ENCODE measurements at places on chromosomes 7 and 10. TPM values are rescaled to one million over a fixed set of nuclear protein-coding genes. Genes with fewer than 3 reads are reported as not detected.
A peak's percentile ranks its signal among the peaks of the same experiment; 100 is the strongest.

Gene RTKN2
- 10.8 TPM for total RNA-seq

Gene CROT
- total RNA-seq, result 11.9 TPM

DNA sequence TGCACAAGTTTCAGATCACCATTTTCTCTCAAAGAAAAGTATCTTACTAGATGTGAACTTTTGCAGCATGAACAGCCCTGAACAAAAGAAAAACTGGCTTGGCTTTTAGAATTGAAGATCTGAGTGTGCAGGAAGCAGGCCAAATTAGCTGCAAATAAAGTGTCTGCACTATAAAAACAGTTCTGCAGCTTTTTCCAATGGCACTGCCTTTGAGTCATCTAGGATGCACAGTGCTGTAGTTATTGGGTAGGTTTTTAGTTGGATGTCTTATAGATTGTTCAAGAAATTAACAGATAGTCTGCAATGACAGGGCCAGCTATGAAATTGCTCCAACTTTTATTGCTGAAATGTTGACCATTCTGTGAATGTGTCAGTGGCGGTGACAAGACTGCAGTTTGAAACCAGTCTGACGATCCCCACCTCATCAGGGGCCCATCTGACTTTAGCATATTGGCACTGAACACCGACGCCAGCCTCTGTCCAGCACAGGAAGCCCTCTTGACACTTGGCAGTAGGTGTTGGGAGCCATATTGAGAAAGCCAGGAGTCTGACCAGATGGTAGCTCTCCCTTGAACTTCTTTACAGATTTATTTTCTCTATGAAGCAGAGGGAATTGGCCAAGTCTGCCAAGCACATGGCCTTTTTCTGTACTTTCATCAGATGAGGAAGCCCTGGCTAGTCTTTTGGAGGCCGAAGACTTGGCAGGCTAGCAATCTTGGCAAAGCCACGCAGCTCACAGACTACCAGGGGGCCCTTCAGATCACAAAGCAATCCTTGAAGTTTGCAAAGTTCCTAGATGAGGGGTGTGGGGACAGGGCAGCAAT lies 490.6 kb downstream of the NEBL start:
- H3K4me1 ChIP-seq, result no peaks in the 10 kb centered on the region
- no peaks in the 10 kb centered on the region for H3K36me3 ChIP-seq
- no peak overlapping the region for H3K4me3 ChIP-seq
- no peaks in the 10 kb centered on the region for H3K27me3 ChIP-seq
- no peak for DNase-seq
- H3K27ac ChIP-seq, result no peak overlapping the region

DNA sequence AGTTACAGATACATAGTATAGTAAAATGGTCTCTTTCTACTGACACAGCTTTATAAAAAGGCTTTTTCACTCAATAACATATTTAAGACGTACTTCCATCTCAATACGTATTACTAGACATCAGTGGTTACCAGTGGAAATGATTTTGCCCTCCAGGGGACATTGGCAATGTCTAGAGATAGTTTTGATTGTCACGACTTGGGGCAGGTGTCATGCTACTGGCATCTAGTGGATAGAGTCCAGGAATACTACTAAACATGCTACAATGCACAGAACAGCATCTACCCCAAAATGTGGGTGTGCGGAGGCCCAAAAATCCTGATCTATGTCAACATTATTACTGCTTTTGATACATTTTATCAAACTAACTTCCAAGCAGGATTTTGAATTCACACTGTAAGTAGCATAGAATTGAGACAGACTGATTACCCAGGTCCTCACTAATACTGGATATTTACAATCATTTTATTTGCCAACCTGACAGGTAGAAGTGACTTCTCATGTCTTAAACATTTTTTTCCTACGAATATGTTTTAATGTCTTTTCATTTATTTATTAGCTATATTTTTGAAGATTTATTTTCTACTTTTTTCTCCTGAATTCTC lies 53.8 kb downstream of the HGF start:
- no peaks in the 10 kb centered on the region for H3K4me1 ChIP-seq
- H3K27me3 ChIP-seq, result no peaks in the 10 kb centered on the region
- H3K36me3 ChIP-seq, result no peaks in the 10 kb centered on the region
- no peak overlapping the region for H3K4me3 ChIP-seq

GRCh38 chr10:110815354-110816004 lies 56.2 kb upstream of the PDCD4 start:
- no peaks in the 10 kb centered on the region for H3K27me3 ChIP-seq
- H3K4me3 ChIP-seq, result no peak overlapping the region
- H3K4me1 ChIP-seq, result peaks cover 28% of the 10 kb centered on the region
- no peak overlapping the region for H3K27ac ChIP-seq

- no peak overlapping the region for H3K27ac ChIP-seq
- H3K36me3 ChIP-seq, result no peaks in the 10 kb centered on the region
- peaks cover 2% of the 10 kb centered on the region for H3K27me3 ChIP-seq
- H3K4me1 ChIP-seq, result no peaks in the 10 kb centered on the region
- no peak for DNase-seq
- no peak overlapping the region for H3K4me3 ChIP-seq
Observed at GRCh38 chr7:128692623-128693270, 20.7 kb downstream of the GARIN1A start.

DNA sequence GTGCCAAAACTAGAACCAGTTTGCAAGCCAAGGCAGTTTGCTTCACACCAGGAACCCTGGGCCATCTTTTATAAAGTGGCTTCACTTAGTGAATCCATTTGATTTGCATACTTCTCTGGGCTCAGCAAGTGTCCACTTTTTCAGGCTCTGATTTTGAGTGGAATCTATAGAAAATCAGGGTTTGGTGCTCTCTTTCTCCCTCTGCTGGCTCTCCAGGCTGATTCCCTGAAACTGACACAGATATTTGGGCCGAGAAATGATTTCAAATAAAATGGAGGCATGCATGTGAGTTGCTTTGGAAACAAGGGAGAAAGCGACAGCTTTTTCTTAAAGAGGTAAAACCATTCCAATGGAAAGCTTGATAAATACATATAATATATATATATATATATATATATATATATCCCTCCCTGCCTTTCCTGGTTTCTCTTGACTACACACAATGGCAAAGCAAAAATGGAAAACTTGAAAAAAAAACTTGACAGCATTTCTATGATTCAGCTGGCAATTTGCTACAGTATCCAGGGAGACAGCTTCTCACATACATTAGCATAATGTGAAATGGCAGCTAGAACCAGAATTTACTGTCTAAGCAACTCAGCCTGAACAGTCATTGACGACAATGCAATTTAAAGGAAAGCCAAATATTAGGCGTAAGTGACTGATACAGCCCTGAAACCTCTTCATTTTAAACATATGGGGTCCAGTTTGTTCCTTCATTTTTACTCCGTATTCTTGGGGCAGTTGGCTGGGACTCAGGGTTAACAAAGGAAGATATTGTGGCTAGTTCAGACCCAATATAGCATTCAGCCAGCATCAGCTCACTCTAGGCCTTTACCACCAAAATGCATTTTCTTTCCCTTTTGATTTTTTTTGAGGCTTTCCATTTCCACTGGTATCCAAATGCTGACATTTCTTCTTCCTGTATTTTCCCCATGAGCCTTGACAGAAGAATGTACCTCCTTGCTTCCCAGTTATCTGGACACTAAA lies 188.5 kb downstream of the TMEM178B start:
- H3K36me3 ChIP-seq, result no peaks in the 10 kb centered on the region
- no peak overlapping the region for H3K27ac ChIP-seq
- no peaks in the 10 kb centered on the region for H3K4me1 ChIP-seq
- no peak overlapping the region for H3K4me3 ChIP-seq

GRCh38 chr10:111030042-111030750 lies 46.6 kb upstream of the ADRA2A start:
- H3K4me1 ChIP-seq, result no peaks in the 10 kb centered on the region
- H3K27ac ChIP-seq, result no peak overlapping the region
- no peaks in the 10 kb centered on the region for H3K36me3 ChIP-seq
- no peaks in the 10 kb centered on the region for H3K27me3 ChIP-seq
- H3K4me3 ChIP-seq, result no peak overlapping the region
- no peak for DNase-seq

- no peaks in the 10 kb centered on the region for H3K27me3 ChIP-seq
- peak; percentile 67 for DNase-seq
- no peaks in the 10 kb centered on the region for H3K36me3 ChIP-seq
- peak overlapping the region; percentile 27 for H3K27ac ChIP-seq
- H3K4me1 ChIP-seq, result 0 out of 2 replicates have a peak, but pooled peaks cover 14% of the 10 kb centered on the region
- no peak overlapping the region for H3K4me3 ChIP-seq
Observed at GRCh38 chr7:134593530-134594392, 44.9 kb downstream of the AKR1B15 start.

All from HepG2 (cell line).